ENCODE measurements at places on chromosomes 6 and 20.

DNA sequence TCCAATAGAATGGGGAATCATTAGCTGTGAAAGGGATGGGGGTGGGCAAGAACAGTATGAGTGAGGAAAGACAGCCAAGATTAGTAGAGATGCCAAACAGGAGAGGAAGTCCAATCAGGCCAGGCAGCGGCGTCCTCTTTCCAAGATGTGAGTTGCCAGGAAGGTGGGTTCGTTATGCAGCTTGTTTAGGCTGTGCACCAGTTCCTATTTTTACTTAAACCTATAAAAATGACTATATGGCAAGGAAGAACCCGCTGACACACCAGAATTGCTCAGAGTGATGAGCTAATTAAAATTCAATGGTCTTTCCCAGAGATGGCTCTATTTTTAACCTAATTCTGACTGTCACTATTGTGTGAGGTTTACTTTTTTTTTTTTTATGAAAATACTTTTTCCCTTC is 88.2 kb downstream of the SLC22A23 start:
- no peak overlapping the region for H3K4me3 ChIP-seq
- DNase-seq = no peak
- H3K27me3 ChIP-seq = no peaks in the 10 kb centered on the region
- no peaks in the 10 kb centered on the region for H3K36me3 ChIP-seq
- peaks cover 3% of the 10 kb centered on the region for H3K4me1 ChIP-seq

DNA sequence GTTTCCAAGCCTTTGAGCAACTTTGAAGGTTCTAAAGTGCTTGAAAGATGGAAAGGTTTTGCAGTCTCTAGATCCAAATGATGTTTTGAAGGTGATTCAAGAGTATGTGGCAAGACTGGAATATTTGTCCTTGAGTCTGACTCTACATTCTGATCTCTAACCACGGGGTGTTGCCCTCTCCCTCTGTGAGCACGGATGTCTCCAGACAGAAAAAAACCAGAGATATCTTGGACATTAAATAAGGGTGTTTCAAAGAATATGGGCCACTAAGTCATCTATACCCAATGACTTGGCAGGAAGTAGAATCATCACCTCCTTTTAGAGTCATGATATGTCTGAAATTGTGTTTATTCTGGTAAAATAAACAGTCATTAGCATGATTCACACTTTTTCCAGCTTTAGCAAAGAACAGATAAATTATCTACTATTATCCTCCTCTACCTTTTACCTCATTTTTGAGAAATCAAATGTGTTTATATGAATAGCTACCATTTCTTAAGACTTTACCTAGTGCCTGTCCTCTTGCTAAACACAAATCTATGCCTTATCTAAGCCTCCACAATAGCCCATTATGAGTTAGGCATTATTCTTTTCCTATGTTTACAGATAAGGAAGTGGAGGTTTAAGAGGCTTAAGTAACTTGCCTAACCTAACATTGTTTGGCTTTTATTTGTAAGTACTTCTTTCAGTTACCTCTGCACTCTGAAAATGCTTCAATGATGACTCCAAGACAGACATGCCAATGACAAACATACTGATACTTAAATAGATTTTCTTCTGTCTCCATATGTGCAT is 384.4 kb downstream of the BMP2 start:
- H3K4me1 ChIP-seq = no peaks in the 10 kb centered on the region
- no peaks in the 10 kb centered on the region for H3K27me3 ChIP-seq
- H3K4me3 ChIP-seq = no peak overlapping the region
- no peak overlapping the region for H3K27ac ChIP-seq
- no peak for DNase-seq

- no peak for DNase-seq
- no peaks in the 10 kb centered on the region for H3K27me3 ChIP-seq
- H3K4me1 ChIP-seq = no peaks in the 10 kb centered on the region
- no peak overlapping the region for H3K4me3 ChIP-seq
Observed at GRCh38 chr6:141123049-141123448, 1009.7 kb upstream of the GJE1 start.

DNA sequence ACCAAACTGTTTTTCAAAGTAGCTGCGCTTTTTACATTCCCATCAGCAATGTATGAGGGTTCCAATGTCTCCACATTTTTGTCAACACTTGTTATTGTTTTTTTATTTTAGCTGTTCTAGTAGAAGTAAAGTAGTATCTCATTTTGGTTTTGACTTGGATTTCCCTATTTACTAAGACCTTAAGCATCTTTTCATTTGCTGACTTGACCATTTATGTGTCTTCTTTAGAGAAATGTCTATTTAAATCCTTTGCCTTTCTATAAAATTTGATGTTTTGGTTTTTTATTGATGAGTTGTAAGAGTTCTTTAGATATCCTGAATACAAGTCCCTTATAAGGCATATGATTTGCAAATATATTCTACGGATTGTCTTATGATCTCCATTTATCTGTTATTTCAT is 110.6 kb downstream of the CD164 start:
- H3K4me3 ChIP-seq = no peak overlapping the region
- DNase-seq = no peak
- no peaks in the 10 kb centered on the region for H3K36me3 ChIP-seq
- no peak overlapping the region for H3K27ac ChIP-seq
